ENCODE measurements at places on chromosomes 5 and 9.

GRCh38 chr5:9338796-9339195 lies 207.1 kb downstream of the SEMA5A start:
- DNase-seq = no peak

DNA sequence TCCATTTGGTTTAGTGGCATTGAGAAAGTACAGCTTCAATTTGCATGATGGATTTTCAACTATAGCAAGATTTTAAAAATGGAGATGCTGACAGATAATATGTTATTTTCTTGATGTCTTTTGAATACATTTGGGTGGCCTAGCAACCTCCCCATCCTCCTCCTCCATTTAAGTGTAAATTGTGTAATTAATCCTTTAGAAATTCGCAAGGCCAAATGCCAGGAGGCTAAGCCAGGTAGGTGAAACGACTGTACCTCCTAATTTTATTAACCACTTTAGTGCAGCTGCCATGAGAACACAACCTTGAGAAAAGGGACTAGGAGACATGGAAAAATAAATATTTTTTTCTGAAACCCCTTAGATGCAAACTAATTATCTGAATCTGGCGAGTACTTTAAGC lies 248.8 kb downstream of the MRPS30 start:
- DNase-seq = no peak

GRCh38 chr5:99747342-99747741 lies 787.8 kb upstream of the FAM174A start:
- DNase-seq = no peak

- DNase-seq = no peak
Observed at GRCh38 chr5:111173476-111173875, 50.7 kb upstream of the CAMK4 start.

DNA sequence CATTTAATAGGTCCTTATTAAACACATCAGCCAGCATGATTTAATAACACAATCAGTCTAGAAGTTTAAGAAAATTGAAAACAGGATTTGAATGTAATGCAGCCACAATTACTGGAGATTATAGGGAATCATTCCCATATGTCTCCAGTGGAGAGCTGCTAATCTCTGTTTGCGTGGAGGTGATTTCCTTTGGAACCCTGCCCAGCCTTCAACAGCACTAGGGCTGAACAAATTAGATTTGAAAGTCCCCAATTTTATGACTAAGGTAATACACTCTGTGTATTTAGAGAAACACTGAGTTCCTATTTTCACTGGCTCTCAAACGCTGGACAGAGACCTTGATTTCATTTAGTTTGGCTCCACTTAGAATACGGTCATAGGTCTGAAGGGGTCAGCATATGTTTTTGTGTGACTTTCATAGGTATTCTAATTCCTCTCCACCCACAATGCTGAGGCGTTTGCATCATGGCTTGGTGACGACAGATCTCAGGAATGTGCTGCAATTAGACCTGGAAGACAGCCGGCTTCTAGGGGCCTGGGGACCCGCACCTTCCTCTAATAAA lies 508.3 kb downstream of the EBF1 start:
- no peak for DNase-seq

DNA sequence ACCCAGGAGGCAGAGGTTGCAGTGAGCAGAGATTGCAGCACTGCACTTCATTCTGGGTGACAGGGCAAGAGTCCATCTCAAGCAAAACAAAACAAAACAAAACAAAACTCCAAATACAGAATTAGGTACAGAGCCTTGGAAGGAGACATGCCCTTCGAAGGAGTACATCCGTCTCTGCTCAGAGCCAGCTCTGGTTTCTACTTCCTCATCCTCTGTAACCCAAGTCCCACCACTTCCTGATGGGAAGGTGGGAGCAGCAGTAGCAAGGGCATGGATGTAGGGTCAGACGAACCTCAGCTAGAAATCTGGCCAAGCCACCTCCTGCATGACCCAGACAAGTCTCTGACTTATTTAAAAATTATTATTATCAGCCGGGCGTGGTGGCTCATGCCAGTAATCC lies 16.5 kb upstream of the STXBP1 start:
- DNase-seq = no peak

- no peak for DNase-seq
Observed at GRCh38 chr5:115594128-115595047, 7.9 kb downstream of the TICAM2 start.
